Fibroblast of skin of left biceps (primary cell): ENCODE measurements at places on chromosomes 3 and 15.

GRCh38 chr3:169494982-169495381 lies 168.5 kb downstream of the MECOM start:
- no peak for DNase-seq

- DNase-seq = peak; percentile 81
Observed at GRCh38 chr3:41265823-41266273, 66.5 kb downstream of the CTNNB1 start.

GRCh38 chr15:98853617-98854420 lies 153.8 kb downstream of the PGPEP1L start:
- DNase-seq = no peak

- DNase-seq = no peak
Observed at GRCh38 chr3:170473358-170473757, 54.7 kb downstream of the CLDN11 start.

DNA sequence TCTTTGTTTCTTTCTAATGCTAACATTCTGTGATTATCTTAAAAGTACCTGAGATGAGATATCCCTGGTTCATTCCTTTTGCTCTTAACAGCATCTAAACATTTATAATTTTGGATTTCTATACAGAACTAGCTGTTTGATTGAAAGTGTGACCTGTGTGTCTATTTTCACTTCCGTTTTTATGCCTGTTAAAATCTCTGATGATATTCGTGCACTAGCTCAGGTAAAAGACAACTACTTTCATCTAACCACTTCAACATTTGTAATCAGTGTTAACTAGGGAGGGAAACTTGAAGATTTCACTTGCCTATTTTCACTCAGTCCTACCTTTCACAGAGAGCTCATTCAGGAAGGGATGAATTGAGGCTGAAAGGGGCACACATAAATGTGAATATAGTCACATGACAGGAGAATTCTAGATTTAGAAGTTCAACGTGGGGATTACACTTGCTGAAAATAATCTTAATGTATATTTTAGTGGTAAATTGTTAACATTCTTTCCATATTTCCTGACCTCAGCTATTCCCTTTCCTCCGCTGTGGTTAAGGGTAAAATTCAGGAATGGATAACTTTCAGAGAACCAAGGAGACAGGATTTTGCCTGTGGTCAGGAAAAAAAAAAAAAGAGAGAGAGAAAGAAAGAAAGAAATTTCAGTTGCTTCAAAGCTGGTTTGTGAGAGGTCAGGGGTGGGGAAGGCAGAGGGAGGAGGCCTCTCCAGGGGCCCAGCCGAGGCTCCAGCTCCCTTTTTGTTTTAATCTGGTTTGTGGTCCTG lies 159.8 kb upstream of the TSC22D2 start:
- DNase-seq = peak; percentile 96
